ENCODE measurements at places on chromosomes 5 and 9.

DNA sequence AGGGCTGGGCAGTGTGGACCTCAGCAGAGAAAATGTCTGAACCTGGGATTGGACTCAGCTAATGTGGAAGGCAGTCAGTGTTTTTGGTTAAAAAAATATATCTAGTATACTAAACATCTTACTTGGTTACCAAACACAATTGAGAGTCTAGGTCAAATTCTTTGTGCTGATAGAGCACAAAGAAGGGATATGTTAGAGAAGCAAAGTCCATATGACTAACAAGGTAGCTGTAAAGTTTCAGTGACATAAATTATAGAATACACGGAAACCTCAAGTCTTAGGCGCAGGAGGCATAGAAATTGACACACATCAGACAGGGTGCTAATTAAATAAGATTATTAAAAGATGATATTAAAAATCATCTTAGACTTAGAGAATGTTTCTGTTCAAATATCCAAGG lies 718.3 kb downstream of the TLR4 start:
- no peak for DNase-seq

- no peak for DNase-seq
These were observed 186.6 kb upstream of the ZNF608 start for GRCh38 chr5:124932791-124933600.

DNA sequence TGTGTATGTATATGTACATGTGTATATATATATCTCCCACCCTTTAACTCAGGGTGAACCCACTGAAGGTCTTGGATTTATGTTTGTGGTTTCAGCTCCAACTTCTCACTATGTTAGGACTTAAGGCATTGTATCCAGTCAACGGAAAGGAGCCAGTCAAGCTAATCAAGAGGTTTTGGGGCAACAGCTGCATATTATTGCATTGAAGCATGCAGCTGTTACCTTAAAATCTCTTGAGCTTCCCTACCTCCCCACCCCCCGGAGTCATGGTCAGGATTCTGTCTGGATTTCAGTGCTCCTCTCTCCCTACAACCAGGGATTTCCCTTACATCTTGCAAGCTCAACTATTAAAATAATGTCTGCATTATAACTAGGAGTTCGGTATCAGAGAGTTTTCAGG lies 399.5 kb downstream of the SPOCK1 start:
- no peak for DNase-seq

GRCh38 chr5:61431923-61432620 lies 100.0 kb downstream of the ZSWIM6 start:
- no peak for DNase-seq

- DNase-seq, result no peak
These were observed 19.9 kb downstream of the UGT3A1 start for GRCh38 chr5:35971186-35971877.

GRCh38 chr5:76086095-76086494 lies 2.9 kb downstream of the SV2C start:
- DNase-seq, result no peak

DNA sequence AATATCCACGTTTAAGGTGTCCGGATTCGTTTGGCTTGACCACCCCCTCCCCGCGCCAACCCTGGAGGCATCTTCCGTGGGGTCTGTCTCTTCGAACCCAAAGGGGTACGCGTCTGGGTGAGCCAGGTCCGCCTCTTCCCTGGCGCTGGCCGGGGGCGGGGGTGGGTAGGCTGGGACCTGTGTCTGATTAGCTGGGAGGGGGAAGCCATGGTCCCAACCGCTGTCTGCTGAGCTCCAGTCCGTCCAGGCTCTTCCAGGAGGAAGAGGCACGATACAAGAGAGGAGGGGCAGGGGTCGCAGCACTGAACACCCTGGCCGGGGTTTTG lies at the start of gene LVRN:
Gene LVRN, plus strand, starts transcription at position 237 of the 326 bp plus-strand sequence. CDS start 143 bp downstream, outside the sequence.
- DNase-seq, result no peak

DNA sequence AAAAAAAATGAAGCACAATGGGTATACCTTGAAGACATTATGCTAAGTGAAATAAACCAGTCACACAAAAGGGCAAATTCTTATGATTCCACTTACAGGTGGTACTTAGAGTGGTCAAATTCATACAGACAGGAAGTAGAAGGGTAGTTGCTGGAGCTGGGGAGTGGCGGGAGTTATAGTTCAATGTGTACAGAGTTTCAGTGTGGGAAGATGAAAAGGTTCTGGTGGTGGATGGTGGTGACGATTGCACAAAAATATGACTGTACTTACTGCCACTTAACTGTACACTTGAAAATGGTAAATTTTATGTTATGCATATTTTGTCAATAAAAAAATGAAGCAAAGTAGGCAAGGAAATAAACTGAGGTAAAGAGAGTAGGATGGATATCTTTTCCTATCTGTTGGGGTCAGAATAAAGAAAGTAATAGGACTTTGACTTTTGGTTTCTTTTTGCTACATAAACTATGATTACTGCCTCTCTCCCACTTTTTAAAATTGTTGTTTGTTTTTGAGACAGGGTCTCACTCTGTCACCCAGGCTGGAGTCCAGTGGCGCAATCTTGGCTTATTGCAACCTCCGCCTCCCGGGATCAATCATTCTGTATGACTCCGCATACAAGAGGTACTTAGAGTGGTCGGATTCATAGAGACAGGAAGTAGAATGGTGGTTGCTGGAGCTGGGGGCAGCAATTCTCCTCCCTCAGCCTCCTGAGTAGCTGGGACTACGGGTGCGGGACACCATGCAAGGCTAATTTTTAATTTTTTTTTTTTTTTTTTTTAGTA lies 4.0 kb upstream of the PSAT1 start:
- no peak for DNase-seq

DNA sequence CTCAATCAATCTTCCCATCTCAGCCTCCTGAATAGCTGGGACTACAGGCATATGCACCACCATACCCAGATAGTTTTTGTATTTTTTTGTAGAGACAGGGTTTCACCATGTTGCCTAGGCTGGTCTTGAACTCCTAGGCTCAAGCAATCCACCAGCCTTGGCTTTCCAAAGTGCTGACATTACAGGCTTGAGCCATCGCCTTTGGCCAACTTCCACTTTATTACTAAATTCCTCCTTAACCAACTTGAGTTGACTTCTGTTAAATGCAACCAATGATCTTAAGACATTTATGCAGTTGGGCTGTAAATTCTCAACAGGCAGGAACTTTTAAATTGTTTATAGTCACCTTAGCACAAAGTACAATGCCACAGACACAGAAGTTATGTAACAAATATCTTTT lies 2.8 kb downstream of the LARS1 start:
- DNase-seq, result no peak

DNA sequence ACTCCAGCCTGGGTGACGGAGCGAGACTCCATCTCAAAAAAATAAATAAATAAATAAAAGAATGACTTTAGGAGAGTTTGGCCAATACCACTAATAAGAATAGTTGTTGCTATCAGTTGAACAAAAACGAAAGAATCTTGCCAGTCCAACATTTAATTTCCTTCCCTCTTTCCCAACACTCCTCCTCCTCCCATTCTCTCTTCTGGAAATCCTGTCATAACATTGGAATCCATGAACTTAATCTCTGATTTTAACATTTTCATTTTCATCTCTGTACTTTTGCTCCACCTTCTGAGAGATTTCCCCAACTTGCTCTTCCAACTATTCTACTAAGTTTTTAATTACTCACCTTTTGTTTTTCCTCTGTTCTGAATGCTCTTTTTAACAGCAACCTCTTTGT lies 42.8 kb upstream of the CDK20 start:
- no peak for DNase-seq

DNA sequence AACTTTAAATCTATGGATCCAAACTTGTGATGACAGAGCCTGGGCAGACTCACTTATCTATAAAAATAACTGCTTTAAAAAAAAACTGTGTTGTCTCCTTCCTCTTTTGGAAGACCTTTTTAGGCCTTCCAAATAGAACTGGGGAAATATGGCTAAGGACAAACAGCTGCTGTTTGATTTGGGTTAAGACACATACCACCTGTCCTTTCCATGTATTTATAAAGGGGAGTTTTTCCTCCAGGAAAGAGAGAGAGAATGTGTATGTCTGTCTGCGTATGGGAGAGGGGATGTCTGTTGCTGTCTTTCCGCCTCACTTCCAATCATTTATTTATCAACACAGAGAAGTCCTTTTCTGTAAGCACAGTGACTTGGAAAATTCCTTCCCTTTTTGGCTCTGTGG lies 2.8 kb downstream of the ARHGEF37 start:
- DNase-seq, result no peak

DNA sequence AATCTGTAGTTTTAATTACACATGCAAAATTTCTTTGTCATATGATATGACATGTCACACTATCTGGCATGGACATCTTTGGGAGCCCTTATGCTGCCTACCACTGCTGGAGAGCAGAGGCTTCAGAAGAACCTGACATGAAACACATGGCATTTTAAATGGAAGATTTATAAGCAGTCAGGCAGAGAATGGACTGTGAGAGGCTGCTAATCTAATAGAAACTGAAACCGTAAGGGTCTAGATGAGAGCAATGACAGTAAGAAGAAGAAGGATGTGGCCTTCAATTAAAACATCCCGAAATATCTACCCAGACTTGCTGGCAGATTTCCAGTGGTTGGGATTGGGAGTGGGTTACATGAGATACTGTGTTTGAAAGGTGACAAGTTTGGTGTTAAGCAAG lies 149.8 kb downstream of the MACIR start:
- DNase-seq, result no peak

DNA sequence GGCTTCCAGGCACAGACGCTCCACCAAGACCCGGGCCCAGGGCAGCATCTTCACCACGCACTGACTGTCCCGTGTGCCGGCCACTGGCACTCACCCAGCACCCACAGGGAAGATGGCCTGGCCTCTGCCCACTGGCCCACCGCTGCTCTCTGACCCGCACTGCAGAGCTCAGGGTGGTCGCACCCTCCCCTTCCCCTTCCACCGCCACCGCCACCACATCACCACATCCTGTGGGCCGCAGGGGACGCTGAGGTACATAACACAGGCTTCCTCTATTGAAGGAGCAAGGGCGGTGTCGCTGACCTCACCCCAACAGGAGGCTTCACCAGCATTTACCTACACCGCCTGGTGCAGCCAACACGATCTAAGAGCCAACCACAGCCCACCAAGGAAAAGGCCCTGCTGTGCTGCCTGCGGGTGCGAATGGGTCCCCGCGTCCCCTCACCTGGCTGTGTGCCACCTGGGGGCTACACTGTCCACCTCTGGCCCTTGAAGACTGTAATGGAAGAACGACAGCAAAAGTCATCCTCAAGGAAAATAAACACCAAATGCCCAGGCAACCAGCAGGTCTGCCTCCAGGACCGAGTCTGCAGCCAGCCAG lies 101.8 kb downstream of the CAMSAP1 start:
- DNase-seq, result no peak

- no peak for DNase-seq
These were observed 995 bp downstream of the IPPK start for GRCh38 chr9:92668746-92669526.

GRCh38 chr5:171975877-171976667 lies 30.4 kb downstream of the FBXW11 start:
- DNase-seq, result no peak

GRCh38 chr9:128685636-128686489 lies 3.2 kb upstream of the SET start:
- no peak for DNase-seq

GRCh38 chr5:14617441-14617840 lies 35.8 kb downstream of the OTULINL start:
- DNase-seq, result no peak

DNA sequence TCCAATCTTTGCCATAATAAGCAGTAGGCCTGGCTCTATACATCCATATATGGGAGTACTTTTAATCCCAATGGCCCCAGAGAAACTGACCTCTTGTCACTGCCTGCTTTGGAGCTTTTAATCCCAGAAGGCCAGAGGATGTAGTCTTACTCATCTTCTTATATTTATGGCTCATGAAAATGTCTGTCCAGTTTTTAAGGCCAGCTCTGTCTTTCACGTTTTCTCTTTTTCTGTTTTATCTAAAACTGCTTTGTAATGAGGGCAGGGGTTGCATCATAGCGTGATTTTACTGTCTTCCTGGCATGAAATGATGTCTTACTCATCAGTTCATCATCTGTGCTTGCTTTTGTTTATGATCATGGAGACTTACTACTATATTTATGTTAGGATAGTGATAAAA lies 1094.9 kb downstream of the MAT2B start:
- no peak for DNase-seq

DNA sequence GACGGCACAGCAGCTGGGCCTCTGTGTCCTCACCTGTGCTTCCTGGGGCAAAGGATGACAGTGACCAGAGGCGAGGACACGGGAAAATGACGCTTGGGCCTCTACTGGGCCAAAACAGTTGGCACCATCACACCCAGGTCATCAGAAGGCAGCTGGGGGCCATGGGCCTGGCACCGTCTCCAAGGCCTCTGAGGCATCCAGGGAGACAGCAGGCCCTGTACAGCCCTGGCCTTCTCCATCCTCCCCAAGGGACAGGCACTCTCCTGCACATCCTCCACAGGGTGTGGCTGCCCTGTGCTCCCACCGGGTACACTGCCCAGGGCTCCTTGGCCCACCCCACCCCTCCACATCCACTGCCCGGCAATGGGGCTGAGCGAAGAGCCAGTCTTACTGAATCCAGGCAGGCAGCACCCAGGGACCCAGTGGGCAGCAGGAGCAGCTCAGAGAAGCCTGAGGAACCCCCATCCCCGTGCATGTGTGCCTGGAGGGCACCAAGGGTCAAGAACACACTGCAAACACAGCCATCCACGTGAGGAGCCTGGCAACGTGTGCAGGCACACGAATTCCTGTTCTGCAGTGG lies 4.0 kb downstream of the LPCAT1 start:
- DNase-seq, result no peak
